ENCODE measurements at places on chromosomes 2 and 18. TPM values are rescaled to one million over a fixed set of nuclear protein-coding genes. Genes with fewer than 3 reads are reported as not detected.

DNA sequence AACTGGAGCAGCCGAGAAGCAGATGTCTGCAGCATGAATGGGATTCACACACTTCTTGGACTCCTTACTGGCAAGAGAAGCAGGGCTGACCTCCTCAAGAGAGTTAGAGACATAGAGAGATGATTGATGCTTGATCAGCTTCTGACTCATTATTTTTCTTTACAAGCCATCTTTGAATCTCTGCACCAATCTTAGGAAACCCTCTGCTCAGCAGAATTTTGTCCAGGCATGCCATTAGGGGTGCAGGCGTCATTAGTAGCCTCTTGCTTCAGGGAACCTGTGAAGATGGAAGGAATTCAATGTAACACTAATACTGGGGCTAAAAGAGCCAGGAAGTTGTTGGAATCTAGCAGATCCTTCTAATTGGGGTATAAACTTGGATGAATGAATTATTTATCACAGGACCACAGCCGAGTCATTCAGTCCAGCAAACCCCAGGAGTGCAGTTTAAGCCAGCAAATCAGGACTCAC is 151.8 kb downstream of the MGAT5 start:
- DNase-seq, result no peak

DNA sequence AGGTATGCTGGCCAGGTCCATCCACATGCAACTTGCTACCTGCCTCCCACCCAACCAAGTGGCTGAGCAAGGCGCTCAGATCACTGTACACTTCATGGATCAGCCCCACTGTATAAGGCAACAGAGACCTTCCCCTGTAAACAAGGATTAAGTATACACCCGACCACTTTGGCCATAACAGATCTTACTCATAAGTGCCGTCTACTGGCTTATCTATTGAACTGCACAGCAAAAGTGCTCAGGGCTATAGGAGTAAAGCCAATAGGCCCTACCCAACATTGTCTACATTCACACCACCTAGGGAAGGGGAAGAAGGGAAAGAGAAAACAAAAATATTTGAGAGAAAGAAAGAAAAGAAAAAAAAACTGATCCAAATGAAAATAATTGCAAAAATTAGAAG is 663.9 kb upstream of the LRRTM1 start:
- no peak for DNase-seq

ACVR1C gene
- 2.0 TPM for total RNA-seq

DNA sequence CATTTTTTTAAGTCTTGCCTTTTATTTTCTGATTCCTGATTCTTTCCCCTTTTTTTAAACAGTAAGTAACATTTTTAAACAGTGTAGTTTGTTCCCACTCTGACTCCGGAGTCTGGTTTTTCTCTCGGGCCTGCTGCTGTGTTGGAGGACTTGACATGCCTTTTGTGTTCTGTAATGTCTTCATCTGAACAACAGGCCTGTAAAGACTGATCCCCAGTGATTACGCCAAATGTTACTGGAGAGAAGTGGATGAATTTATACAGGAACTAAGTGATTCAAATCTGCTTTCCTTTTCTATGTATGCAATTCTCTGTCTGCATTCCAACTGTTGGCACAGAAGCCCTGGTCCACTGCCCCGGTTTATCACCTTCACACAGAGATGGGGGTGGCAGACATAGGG is 54.3 kb upstream of the RMDN2 start:
- no peak for DNase-seq

- no peak for DNase-seq
Measured at GRCh38 chr18:13460946-13461345, 242.4 kb downstream of the LDLRAD4 start.

Measured in right lobe of liver (tissue), 6 donors.